ENCODE measurements at places on chromosomes 16 and 17.

DNA sequence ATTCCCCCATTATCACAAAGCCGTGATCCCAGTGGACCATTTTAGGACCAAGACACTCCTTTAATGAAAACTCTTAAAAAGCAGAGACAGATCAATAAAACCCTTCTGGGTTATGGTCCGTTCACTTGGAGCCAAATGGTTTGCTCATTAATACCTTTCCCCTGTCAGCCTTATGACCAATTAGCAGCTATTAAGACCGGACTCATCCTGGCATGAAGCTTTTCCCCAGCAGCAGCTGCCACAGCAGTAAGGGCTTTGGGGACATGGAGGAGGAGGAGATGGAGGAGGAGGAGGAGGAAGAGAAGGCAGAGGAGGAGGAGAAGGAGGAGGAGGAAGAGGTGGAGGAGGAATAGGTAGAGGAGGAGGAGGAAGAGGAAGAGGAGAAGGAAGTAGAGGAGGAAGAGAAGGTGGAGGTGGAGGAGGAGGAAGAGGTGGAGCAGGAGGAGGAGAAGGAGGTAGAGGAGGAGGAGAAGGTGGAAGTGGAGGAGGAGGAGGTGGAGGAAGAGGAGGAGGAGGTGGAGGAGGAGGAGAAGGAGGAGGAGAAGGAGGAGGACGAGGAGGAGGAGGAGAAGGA lies 50.1 kb upstream of the IRX3 start:
- no peak for DNase-seq

GRCh38 chr16:66359012-66359411 lies 7.5 kb upstream of the CDH5 start:
- DNase-seq: no peak

GRCh38 chr16:30602616-30603277 lies 7.4 kb downstream of the ZNF689 start:
- no peak for DNase-seq

DNA sequence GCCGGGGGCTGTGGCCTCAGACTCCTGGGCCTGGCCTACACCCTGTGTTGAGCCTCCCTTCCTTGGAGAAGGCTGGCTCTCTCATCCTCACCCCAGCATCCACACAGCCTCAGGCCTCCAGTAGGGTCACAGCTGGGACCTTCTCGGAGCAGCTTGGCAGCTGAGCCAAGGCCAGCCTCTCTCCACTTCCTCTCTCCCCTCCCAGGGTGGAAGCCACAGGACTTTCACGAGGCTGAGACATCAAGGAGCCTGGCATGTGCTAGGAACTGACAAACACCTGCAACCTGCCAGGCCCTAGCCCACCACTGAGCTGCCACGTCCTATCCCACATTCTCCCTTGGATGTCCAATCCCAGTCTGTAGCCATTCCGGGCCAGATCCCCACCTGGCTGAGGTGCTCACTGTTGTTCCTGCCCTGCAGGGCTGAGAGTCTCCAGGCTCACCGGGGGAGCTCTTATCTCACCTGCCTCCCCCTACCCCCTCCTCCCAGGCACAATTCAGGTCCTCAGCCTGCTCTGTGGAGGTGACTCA lies 3.1 kb downstream of the MMP15 start:
- DNase-seq: no peak

DNA sequence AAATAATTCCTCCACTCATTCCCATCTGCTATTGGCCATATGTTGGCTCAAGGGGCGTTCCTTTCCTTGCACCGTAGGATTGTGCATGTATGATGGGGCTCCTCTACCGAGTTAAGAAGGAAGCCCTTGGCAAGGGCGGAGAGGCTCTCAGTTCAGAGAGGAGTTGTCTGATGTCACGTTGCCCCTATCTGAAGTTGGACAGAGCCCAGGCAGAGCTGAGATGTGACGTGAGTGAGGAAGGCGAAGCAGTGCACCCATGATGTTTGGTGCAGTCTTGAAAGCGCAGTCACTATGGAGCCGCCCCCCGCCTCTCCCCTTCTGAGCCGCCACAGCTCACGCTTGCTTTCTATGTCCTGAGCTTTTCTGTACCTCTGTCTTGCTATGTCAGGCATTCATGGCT lies 40.7 kb downstream of the CDH13 start:
- DNase-seq: no peak

GRCh38 chr17:81832608-81833159 lies 407 bp downstream of the MCRIP1 start:
- no peak for DNase-seq

DNA sequence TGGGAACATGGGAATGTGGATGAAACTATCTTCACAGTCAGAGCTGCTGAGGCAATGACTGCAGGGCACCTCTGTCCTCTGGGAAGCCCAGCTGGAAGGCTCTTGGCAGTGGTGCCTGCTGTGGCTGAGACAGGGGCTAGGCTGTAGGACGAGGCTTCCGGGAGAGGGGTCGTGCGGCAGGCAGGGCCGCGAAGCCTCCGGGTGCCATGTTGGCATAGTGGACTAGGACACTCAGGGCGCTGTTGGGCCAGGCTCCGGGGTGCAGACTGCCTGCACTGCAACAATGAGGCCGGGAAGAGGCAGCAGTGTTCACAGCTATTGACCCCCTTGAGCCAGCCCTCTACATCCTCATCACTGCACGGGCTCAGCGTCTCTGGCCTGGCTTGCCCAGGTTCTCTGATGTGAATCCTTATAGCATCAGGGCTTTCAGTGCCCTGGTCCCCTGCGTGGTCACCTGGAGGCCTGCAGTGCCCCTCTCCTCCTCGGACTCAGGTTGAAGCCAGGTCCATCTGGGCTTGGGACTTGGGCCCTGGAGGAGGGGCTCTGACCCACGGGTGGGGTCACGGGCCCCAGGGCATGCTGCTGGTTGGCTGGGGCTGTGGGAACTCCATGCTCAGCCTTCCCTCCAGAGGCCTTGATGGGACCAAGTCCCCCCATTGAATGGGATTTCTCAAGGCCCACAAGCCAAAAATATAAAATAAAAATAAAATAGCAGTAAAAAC lies 91.6 kb downstream of the TNFRSF13B start:
- no peak for DNase-seq

DNA sequence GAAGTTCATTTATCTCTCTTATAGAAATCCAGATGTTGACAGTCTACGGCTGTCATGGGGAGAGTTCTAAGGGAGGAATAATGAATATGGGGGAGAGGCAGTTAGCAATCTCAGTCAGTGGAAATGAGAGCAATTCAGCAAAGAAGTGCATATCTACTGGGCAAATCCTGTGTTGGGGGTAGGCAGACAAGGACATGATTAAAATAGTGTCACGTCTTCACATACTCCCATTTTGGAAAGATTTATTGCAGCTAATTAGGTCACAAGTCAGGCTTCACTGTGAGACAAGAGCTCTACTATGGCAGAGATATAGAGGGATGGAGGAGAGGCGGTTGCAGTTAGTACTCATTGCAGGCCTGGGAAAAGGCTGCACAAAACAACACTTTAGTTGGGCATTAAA lies 29.8 kb downstream of the LRRC36 start:
- no peak for DNase-seq

- no peak for DNase-seq
Observed at GRCh38 chr17:36500745-36501225, 14.3 kb downstream of the ZNHIT3 start.

- peak; percentile 36 for DNase-seq
Observed at GRCh38 chr16:16861546-16861945, 482.6 kb downstream of the NPIPA7 start.

GRCh38 chr17:63116967-63117830 lies 151.2 kb downstream of the TANC2 start:
- DNase-seq: no peak

DNA sequence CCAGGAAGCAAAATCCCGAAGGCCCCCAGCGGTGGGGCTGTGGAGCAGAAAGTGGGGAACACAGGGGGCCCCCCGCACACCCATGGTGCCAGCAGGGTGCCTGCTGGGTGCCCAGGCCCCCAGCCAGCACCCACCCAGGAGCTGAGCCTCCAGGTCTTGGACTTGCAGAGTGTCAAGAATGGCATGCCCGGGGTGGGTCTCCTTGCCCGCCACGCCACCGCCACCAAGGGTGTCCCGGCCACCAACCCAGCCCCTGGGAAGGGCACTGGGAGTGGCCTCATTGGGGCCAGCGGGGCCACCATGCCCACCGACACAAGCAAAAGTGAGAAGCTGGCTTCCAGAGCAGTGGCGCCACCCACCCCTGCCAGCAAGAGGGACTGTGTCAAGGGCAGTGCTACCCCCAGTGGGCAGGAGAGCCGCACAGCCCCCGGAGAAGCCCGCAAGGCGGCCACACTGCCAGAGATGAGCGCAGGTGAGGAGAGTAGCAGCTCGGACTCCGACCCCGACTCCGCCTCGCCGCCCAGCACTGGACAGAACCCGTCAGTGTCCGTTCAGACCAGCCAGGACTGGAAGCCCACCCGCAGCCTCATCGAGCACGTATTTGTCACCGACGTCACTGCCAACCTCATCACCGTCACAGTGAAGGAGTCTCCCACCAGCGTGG lies 6.5 kb downstream of the CBX2 start:
- DNase-seq: no peak

DNA sequence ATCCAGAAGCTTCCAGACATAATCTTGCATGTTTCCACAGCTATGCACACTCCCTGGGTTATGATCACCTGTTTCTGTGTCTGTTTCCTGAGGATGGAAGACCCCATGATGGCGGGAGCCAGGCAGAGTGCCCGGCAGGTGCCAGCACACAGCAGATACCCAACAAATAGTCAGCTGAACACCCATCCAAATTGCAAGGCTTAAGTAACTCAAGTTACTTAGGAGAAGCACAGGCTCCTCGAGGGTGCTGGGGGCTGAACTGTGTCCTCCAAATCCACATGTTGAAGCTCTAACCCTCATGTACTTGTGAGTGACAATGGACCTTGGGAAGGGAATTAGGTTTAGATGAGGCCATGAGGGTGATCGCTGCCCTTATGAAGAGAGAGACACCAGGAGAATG lies 79.5 kb upstream of the DOC2B start:
- no peak for DNase-seq

- DNase-seq: no peak
Observed at GRCh38 chr17:66595893-66596292, 239.0 kb upstream of the CACNG5 start.

DNA sequence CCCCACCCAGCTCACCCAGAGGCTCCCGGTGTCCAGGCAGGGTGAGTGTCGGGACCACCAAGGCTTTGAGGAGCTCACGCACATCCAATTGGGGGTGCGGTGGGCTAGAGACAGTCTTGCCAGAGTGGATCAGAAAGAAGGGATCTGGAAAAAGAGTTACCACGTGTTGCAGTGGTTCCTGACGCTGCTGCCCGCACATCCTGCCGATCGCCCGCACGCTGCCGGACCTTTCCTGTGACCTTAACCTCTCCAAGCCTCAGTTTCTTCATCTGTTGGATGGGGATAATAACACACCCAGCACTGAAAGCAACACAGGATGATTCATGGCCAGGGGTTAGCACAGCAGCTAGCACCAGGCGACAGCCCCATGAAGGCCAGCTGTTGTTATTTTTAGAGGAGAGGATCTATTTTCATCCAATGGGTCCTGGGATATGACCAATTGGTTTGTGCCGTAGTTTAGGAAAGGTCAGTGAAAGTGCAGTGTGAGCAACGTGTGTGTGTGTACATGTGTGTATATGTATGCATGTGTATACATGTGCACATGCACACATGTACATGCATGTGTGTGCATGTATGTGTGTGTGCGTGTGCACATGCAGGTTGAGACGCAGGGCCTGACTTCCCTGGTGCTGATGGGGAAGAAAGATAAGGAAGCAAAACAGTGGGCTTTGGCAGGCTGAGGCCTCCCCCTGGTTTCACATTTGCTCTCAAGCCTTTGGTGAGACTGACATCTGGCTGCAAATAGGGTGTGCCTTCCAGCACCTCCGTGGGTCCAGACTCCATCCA lies 2.5 kb downstream of the ITGAX start:
- no peak for DNase-seq

DNA sequence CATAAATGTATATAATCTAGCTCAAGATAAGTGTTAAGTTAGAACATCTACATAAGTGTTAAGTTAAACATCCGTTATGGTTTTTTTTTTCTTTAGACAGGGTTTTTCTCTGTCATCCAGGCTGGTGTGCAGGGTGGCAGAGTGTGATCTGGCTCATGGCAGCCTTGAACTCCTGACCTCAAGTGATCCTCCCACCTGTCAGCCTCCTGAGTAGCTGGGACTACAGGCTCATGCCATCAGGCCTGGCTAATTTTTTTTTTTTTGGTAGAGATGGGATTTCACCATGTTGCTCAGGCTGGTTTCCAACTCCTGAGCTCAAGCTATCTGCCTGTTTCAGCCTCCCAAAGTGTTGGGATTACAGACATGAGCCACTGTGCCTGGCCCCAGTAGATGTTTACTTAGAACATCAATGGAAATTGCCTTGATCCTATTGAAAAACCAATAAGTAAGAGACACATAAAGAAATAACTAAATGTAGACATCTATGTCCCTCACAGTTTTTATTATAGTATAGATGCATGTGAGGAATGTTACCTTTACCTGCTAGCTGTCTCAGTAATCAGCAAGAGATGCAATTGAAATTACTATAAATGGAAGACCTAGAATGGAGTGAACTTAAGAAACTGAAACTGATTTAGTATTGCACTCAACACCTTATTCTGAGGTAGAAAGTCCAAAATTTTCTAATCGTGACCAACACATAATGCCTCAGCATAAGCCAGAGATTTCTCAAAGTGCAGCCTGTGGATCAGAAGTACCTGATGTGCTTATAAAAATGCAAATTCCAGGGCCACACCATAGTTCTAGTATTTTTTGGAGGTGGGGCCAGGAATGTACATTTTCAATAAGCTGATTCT lies 5.5 kb upstream of the FAM20A start:
- no peak for DNase-seq

- DNase-seq: no peak
Observed at GRCh38 chr16:88274847-88275246, 107.9 kb upstream of the ZNF469 start.

DNA sequence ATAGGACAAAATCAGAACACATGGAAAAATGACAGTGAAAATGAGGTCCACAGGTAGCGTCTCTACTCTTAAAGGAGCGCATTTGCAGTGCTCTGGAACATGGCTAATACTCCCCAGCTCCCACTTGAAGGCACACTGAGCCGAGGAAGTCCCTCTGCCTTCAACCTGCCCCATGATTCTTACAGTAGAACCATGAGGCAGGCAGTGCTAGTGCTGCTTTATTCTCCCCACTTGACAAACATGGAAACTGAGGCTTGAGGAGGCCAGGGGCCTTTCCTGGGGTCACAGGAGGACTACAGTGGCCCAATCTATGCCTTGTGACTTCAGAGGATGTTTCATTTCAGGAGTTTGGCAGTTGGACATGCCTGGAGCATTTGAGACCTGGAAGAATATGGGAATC lies 244.1 kb upstream of the MAF start:
- DNase-seq: no peak

- no peak for DNase-seq
Observed at GRCh38 chr16:81105946-81106345, 9.8 kb upstream of the GCSH start.
